ENCODE measurements at places on chromosomes 16 and 17.
A peak's percentile ranks its signal among the peaks of the same experiment; 100 is the strongest.

GRCh38 chr17:65123757-65124675 lies 13.2 kb upstream of the RGS9 start:
- DNase-seq: no peak

DNA sequence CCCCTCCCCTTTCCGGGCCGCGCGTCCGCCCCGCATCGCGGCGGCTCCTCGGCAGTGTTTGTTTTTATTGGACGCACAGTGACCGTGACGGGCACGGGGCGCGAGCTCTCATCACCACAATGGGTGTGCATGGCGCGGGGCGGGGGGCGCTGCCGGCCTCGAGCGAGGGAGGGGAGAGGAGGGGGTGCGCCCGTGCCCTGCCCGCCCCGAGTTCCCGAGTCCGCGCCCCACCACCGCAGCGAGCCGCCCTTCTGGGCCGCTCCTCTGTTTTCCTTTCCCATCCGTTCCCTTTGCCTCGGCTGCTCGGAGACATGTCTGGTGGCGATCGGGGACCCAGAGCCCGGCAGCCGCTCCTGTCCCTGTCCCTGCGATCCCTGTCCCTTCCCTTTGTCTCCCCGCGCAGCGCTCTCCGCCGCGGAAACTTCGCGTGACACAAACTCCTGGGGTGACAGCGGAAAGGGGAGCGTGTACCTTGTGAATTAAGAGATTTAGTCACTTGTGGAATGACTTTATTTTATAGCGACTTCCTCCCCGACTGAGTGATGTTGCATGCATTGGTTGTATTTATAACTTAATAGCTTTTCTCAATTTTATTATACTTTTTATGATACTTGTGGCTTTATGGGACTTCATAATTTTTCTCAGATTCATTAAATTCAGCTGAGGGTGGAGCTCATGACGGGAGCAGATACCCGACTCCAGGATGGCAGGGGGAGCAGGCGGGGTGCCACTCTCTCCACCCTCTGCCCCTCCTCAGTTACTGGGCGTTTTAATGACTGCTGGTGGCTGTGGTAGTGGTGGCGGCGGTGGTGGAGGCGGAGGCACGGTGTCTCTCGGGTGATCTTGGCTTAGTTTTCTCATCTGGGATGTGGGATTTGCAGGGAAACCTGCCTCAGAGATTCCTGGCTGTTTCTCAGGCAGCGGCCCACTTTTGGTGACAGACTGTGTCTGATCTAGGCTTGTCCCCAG lies 40.8 kb downstream of the MRM1 start:
- no peak for DNase-seq

- DNase-seq: peak; percentile 74
Measured at GRCh38 chr16:56608043-56608875, at the start of gene MT2A. Gene MT2A, plus strand, starts transcription at chr16:56608584. Its CDS starts 72 bp downstream, at chr16:56608656.

GRCh38 chr16:11240636-11241473 lies 15.1 kb downstream of the SOCS1 start:
- DNase-seq: no peak

Measured in urinary bladder (tissue), 4 donors.